EH (cell line): ENCODE measurements at places on chromosomes 6 and 20.

- peak; percentile 61 for DNase-seq
Observed at GRCh38 chr6:26172608-26172968, 85.4 kb downstream of the HFE start.

DNA sequence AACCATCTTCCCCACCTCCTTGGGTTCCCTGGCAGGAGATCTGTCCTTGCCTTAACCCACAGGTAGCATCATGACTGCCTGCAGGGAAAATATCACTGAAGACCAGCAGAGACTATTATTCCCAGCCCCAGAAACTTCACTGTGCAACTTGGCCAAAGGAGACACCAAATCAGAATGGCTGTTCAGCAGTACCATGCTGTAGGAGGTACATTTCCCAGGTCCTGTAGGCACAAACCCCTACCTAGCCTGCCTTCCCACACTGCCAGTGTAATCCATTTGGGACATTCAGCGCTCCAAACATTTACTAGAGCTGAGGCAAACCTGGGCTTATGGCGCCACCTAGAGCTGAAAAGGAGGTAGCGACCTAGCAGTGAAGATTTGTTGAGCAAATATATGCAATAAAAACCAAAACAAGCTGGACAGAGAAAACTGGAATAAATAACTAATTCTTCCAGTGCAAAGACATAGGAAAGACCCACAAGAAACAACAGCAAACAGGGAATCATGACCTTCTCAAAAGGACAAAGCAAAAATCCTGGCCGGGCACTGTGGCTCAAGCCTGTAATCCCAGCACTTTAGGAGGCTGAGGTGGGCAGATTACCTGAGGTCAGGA, 60.3 kb downstream of the VTA1 start:
- DNase-seq: peak; percentile 67

DNA sequence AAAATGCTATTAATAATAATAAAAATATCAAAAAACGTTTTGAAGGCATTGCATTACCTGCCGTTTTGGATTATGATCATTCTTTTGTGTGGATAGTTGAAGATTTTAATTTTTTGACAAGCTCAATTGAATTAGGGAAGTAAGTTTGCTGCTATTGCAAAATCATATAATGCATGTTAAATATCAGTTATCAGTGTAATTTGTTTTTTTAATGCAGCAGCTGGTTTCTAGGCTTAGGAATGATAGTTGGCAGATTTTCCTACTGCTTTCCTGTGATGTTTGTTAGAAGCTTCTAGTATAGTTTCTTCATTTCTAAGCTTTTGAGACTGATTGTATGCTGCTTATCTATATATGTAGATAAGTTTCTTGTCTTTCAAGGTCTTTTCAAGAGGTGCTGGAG, 99.0 kb downstream of the JARID2 start:
- no peak for DNase-seq

DNA sequence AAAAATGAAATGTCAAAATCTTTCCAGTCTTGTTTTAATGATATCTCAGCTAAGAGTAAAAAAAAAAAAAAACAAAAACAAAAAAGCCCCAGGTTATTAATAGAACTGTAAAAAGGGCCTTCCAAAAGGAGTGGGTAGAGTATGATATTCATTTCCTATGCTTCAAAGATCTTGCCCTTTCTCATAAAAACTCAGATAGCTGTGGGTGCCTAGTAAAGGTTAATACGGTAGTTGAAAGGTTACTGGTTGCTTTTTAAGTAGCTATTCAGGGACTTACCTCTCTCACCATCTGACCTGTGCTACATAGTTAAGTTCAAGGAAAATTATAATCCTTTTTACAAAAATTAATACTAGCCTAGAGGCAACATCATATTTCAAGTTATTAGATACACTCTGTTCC, 14.9 kb downstream of the TRMT6 start:
- DNase-seq: no peak

DNA sequence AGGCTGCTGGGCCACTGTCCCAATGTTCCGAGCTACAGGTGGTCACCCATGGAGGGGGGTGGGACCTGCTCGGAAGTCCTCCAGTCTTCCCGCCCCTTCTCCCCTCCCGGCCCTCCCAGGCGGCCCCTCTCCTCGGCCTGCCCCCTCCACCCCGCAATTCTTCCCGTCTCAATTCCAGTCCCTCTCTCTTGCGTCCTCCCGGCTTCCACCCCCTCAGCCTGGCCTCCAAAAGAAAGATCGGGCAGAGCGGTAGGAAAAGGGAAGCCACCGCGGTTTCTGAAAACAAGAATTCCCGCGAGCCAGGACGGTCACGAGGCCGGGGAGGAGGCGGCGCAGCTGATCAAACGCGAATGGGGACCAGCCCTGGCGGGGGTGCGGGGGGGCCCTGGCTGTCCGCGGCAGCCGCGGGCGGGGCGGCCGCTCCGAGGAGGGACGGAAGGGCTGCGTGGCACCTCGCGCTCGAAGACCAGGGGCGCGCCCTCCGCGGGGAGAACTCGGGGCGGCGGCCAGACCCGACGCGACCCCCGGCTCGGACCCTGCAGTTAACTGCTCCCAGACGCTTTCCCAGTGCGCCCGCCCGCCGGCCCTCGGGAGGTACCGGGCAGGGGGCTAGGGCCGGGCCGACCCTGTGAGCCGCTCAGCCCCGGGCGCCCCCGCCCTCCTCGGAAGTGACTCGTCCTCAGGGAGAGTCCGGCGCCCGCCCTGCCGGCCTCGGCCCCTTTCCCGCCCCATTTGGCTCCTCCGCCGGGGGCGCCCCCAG, 1.0 kb downstream of the PXDC1 start:
- DNase-seq: peak; percentile 85

GRCh38 chr6:160766989-160767646, 65.1 kb downstream of the PLG start:
- no peak for DNase-seq

DNA sequence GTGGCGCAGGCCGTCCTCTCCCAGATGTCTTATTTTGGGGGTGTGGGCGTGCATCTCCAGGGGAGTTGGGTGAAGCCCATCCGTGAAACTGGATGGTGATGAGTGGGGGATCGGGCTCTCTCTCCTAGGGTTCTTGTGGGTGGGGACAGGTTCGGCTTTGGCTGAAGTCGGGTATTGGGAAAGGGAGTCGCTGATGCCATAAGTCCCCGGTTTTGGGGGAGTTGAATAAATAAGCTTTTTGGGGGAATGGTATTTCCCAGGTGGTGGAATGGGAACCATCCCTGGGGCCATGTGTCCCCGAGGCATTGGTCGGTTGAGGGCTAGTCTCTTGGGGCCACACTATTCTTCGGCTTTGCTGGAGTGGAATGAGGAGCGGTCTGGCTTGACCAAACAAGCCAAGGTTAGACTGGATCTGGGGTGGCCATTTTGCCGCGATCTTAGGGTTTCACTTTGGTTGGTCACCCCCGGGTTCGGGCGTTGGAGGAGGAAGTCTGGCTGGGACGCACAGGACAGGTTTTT, 481 bp downstream of the ZNF133 start:
- DNase-seq: peak; percentile 30

GRCh38 chr20:49006446-49006980, 39.6 kb upstream of the CSE1L start:
- no peak for DNase-seq
